ENCODE measurements at places on chromosomes 3 and 15.

DNA sequence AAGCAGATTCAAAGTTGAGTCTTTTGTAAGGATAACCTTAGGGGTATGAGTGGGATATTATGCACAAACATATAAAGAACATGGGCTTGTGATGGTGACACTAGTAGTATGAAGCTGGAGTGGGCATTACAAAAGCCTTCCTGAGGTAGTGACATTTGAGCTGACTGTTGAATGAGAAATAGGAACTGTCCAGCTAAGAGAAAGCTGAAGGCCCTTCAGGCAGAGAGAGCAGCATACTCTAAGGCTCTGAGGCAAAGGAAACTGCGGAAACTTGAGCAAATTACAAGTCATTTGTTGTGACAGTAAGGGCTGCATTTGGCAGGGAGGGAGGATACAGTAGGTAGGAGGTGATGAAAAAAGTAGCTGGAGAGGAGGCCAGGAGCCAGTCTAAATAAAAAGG lies 190.7 kb upstream of the CD96 start:
- DNase-seq: no peak

DNA sequence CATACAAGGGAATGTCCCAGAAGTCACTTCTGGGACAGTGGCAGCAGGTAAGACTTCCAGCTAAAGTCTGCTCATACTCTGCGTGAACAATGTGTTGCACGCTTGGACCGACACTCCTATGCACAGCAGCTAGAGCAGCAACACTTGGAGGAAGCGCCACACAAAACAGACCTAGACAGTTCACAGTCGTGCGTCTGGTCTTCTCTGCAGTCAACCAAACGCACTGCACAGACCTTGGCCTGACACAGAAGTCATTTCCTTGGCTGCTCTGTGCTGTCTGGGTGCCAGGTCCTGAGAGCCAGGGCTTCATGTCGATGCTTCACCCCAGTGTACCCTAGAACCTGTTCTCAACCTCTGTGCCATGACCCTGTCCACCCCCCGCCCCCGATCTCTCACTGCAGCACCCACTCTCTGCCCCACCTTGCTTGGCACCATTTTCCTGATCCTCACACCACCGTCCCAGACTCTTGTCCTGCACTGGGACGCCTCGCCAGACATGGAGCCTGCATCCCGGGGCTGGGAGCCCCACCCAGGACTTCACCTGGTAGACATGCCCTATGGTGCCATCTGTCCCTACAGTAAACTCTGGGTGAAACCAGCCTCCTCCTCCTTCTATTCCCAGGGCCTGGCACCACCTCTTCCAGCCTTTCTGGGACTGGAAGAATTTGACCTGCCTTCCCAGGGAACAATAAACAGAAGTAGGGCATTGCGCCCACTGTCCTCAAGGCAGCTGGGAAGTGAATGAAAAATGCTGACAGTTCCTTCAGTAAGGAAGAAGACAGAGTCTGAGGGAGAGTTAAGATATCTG lies 3.1 kb downstream of the ATP10A start:
- DNase-seq: no peak

DNA sequence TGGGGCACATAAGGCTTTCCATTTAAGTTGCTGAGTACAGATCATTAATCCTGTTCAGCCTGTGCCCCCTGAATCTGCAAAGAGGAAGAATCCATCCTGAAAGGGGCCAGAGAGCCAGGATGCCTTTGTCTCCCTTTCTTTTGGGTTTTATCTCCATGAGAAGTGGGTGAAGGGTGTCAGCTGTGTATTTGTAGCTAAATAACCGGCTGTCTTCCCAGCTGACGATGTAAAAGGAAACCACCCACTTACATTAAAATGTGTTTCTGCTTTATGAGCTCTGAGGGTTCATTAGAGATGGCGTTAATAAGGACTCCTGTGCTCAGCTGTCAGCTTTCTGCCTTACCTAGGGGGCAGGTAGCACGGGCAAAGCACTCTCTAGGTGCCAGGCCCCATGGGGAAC lies 83.4 kb downstream of the SLCO3A1 start:
- no peak for DNase-seq

DNA sequence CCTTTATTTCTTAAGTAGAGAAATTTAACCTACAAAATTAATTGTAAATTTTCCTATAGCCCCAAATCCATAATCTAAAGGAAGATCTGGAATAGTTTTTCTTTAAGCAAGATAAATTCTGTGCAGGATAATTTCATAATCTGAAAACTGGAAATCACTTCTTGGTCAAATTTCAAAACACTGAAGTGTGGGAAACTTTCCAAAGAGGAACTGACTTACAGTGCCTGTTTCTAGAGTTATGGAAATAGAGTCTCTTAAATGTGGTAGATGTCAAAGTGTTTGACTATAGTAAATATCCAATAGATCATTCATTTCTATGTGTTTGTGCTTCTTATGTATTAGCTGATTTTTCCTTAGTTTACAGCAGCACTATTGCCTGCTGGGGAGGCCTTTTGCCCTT lies 1.6 kb upstream of the P2RY13 start:
- no peak for DNase-seq

- DNase-seq: no peak
Measured at GRCh38 chr15:50740955-50741354, 24.6 kb downstream of the SPPL2A start.

- no peak for DNase-seq
Measured at GRCh38 chr15:34217587-34218225, 7.1 kb upstream of the EMC4 start.
